Left ventricle myocardium superior (tissue), 1 donor: ENCODE measurements at places on chromosomes 12 and 14.
A peak's percentile ranks its signal among the peaks of the same experiment; 100 is the strongest.

GRCh38 chr12:64595863-64596793, 14.2 kb upstream of the RASSF3 start:
- no peak for DNase-seq

DNA sequence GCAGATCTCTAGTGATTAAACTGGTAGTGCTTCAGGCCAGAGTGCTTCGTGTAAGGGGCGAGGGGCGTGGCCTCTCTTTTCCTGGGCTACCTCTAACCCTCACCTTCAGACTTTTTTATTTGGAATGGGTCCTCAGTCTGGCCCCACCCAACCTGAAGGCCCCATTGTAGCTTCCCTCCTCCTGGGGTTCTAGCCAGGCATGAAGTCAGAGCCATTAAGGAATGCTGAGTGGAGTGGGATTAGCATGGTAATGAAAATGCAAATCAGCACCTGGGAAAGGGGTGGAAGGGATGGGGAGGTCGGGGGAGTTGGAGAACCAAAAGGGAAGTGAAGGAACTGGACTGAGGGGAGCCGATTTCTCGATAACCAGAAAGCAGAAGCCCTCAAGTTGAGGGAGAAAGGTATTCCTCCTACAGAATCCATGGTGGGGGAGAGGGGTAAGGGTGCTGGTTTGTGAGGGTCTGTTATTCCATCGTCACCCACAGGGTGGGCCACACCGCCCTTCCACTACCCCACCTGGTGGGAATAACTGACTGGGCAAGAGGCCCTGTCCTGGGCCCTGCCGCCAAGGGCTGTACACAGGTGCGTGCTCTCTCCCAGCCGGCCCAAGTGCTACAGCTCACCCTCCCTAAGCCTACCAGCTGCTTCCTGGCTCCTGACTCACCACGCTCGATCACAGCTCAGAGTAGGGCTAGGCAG, 14.1 kb downstream of the ZFHX2 start:
- DNase-seq: no peak

DNA sequence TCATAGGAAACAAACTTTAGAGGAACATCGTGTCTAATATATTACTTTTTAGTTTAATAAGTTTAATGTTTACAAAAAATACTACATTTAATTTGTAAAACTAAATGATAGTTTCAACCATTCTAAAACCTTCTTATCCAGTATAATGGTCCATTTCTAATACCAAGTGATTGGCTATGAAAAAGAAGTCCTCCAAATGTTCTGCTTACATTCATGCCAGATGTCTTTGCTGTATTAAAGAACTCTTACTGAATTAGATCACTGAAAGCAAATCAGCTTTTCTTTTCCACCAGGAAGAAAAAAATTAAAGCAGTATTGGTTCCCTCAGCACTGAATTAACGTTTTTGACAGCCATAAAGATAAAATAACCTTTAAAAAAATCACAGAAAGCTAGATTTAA, 3.7 kb downstream of the NOVA1 start:
- no peak for DNase-seq

DNA sequence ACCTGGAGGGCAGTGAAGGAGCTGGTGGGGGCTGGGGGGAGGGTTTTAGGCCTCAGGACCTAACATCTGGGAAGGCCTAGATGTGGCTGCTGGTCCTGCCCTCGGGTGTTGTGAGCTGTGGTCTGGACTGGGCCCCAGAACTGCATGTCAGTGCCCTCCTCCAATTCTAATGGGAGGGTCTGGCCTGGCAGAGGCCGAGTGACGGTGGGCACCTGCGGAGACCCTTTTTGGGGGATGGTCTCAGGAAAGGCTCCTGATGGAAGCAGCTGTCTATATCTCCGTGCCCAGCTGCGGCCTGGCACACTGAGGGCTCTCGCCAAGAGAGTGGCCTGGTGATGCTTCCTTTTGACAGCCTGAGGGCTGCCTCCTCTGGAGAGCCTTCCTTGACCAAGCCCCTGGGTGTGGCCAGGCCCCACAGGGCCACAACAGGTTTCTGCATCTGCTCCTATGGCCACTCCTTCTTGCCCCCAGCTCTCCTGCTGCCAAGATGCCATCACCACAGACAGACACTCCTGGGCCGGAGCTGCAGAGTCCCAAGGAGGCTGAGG, 5.3 kb downstream of the EXOC3L4 start:
- DNase-seq: peak; percentile 12

- DNase-seq: no peak
Measured at GRCh38 chr12:96234591-96235483, 40.7 kb downstream of the ELK3 start.

DNA sequence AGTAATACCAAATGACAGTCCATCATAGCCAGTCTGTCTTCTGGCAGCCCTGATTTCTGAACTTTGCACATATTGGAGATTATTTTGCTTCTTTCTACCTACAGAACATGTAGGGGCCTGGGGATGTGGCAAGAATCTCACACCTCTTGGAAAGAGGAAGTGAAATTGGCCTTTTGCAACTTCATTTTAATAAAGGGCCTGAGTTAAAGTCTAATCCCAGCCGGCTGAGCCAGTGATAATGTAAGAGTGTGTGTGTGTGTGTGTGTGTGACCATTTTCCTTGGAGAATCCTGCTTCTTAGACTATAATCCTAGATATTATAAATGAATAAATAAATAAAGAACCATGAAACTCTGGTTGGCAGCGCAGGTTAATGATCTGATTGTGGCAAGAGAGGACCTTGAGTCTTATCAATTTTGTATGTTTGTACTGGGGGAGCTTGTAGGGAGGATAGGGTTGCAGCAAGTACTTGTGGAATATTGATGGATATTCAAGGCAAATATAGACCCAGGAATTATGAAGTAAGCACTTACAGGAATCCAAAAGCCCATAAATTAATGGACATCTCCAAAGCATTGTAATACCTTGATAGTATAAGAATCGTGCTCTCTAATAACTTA, 233.2 kb upstream of the AMIGO2 start:
- DNase-seq: no peak

- no peak for DNase-seq
Measured at GRCh38 chr12:130831876-130832405, 7.1 kb downstream of the STX2 start.

GRCh38 chr12:5509102-5509501, 77.2 kb downstream of the NTF3 start:
- DNase-seq: no peak

GRCh38 chr12:57765003-57765697, 1.7 kb downstream of the CYP27B1 start:
- DNase-seq: peak; percentile 61

DNA sequence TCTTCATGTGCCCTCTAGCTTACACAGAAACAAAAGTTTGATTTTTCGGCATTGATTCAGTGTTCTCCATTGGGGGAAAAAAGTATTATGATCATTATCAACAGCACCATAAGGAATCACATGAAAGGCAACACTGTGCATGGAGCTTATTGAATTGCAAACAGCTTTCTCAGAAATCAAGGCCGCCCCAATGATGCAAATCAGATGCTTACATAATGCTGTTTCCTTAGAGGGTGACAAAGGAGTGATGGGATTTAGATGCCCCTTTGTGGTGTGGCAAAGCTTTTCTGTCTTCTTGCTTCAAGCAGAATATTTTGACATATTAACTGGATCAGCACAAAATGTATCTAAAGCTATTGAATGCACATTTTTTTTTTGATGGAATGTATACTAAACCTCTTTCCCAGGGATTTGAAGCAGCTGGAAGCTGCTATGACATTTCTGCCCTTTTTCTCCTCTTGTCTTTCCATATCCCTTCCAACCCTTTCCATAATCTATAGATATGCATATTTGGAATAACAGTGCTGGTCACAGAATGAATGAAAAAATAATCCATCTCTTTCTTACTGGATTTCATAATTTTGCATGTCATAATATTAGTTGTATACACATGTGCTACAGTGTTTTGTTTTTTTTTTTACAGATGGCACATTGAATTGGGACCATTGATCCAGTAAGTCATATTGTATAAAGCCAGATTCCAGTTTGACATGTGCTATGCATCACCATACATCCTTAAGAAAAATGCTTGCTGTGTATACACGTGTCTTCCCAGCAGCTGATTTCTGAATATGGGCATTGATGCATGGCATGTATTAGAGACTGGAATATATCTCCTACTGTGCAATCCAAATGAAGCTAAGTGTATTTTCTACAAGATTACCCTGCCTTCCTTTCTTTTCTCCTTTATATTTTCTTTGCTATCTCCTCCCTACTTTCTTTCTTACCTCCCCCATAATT, 259.7 kb upstream of the DCN start:
- no peak for DNase-seq

- DNase-seq: no peak
Measured at GRCh38 chr12:105279460-105280056, 43.6 kb upstream of the APPL2 start.

- no peak for DNase-seq
Measured at GRCh38 chr14:70422538-70422937, 5.6 kb upstream of the SYNJ2BP start.

GRCh38 chr12:26861690-26862089, 28.7 kb upstream of the ITPR2 start:
- DNase-seq: no peak

DNA sequence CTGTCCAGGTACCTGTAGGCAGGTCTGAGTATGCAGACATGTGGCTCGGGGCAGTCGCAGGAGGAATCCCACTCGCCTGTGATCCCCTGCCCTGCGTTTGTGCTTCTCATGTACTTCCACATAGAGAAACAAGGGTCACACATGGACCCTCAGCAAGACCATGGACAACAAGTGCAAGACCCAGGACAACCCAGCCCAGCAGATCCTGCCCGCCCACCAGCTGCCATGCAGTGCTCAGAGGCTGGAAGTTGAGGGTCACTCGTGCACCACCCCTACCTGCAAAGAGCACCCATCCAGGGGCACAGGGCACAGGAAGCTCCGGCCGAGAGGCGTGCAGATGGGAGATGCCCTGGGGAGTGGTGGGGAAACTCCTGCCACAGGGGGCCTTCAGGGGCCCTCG, 67.5 kb upstream of the C14orf180 start:
- no peak for DNase-seq

DNA sequence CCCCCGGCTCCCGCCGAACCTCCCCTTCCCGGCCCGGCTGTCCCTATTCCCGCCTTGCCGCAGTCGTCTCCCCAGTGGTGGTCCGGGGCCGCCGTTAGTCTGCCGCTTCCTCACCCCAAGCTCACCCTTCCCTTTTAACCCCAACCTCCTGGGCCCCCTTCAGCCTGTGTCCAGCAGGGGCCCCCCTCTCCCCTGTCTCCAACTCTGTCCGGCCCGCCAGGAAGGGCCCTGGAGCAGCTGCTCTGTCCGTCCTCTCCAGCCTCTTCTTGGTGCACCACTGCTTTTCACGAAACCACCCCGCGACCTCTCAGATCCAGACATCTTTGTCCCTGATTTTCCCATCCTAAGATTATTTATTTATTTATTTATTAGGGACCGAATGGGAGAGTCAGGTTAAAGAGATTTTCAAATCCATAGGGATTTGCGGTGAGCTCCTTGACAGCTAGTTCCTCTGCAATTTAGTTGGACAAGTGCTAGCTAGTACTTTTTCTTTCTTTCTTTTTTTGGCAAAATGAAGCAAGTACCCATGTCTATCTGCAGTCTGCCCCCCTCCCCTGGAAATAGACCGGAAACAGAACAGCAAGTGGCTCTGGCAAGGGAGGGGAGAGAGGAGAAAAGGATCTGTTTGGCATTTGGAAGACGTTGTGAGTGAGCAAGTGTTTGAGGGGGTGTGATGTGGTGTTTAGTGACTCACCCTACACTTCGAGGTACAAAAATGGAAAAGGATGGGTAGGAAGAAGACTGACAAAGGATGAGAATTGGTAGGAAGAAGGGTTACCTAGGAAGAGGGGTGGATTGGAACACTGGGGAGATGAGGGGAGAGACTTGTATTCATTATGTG, 632 bp downstream of the UBR7 start:
- DNase-seq: peak; percentile 70

DNA sequence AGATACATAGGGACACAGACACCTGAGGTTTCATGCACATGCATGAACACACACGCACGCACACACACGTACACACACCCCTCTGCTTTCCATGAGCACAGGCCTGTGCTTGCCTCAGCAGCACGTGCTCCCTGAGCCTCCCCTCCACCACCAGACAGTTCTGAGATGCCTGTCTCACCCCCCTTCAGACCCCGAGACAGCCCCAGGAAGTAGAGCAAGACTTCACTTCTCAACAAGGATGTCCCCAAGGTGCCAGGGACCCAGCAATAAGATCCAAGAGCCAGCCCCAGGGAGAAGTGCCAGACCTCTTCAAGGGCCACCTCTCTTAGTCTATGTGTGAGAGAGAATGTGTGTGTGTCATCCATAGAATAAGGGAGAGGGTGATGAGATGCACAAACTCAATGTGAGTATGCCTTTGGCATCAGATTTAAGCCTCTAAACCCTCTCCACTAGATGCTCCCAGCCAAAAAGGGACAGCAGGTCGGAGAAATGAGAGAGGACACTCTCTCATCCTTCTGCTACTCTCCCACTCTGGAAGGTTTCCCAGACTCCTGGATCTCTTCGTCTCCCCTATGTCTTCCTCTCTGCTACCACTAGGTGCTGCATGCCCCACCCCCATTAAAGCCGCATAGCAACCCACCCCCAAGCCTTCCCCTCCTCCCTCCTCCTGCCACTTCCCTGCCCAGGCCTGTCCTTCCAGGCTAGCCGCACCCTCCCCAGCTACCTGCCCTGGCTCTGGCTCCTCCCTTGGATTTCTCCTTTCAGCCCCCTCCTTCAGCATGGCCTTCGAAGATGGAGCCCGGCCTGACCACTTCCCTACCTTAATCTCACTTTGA, 7.7 kb downstream of the RARG start:
- DNase-seq: no peak

- no peak for DNase-seq
Measured at GRCh38 chr12:108734200-108734906, 3.0 kb upstream of the CORO1C start.

- no peak for DNase-seq
Measured at GRCh38 chr12:78128211-78128610, 297.5 kb downstream of the NAV3 start.

- DNase-seq: no peak
Measured at GRCh38 chr12:66999141-66999540, 270.0 kb upstream of the CAND1 start.

- DNase-seq: no peak
Measured at GRCh38 chr12:128861226-128862016, 8.1 kb downstream of the GLT1D1 start.

DNA sequence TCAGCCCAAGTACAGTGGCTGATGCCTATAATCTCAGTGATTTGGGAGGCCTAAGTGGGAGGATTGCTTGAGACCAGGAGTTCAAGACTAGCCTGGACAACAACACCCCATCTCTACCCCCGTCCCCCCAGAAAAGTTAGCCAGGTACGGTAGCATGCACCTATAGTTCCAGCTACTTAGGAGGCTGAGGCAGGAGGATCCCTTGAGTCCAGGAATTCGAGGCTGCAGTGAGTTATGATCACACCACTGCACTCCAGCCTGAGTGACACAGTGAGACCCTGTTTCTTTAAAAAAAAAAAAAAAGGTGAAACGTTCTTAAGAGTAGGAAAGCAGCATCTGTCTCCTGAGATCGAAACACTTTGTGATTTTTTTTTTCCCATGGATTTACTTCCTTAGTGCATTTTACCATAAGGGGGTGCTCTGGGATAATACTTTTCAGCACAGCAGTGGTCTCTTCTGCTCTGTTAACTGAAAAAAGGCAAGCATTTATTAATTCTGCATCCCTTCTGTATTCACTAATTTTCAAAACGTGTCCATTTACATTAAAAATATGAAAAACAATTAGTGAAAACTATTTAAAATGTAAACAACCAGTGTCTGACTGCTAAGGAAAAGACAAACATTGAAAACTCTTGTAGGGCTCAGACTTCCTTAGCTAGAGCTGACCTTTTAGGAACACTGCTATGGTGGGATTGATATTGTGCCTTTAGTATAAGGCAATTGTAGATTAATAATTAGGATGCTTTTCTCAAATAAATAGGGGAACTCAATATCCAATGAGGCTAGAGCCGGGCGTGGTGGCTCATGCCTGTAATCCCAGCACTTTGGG, 31.2 kb upstream of the USP44 start:
- DNase-seq: no peak
